CD4-positive, alpha-beta T cell (primary cell): ENCODE measurements at places on chromosomes 4 and X. TPM values are rescaled to one million over a fixed set of nuclear protein-coding genes. Genes with fewer than 3 reads are reported as not detected.

DNA sequence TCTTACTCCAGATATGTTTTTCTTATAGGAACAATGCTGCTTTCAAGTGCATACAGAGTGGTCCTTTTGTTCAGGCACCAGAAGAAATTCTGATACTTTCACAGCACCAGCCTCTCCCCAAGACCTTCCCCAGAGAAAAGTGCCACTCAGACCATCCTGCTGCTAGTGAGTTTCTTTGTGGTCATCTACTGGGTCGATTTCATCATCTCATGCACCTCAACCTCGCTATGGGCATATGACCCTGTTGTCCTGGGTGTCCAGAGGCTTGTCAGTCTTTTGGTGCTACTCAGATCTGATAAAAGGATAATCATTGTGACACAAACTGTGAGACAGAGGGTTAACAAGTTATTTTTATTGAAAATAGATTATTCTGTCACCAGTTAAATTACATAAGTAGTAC is 39.5 kb downstream of the WDR13 start:
- no peak overlapping the region for H3K4me3 ChIP-seq
- no peak overlapping the region for H3K27ac ChIP-seq
- H3K27me3 ChIP-seq: no peaks in the 10 kb centered on the region
- H3K4me1 ChIP-seq: peaks cover 7% of the 10 kb centered on the region
- H3K36me3 ChIP-seq: no peaks in the 10 kb centered on the region

- no peaks in the 10 kb centered on the region for H3K27me3 ChIP-seq
- H3K4me1 ChIP-seq: peaks cover 6% of the 10 kb centered on the region
- H3K36me3 ChIP-seq: no peaks in the 10 kb centered on the region
- no peak overlapping the region for H3K4me3 ChIP-seq
- no peak overlapping the region for H3K27ac ChIP-seq
Measured at GRCh38 chrX:150253959-150254620, 109.0 kb upstream of the MAMLD1 start.

DNA sequence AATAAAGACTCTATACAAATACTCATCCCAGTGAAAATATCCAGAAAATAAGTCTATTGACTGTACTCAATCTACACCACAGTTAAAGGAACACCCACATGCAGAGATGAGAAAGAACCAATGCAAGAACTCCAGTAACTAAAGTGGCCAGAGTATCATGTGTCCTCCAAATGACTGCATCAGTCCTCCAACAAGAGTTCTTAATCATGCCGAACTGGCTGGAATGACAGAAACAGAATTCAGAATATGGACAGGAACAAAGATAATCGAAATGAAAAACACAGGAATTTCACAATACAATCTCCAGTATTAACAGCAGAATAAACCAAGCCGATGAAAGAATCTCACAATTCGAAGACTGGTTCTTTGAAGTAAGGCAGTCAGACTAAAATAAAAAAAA is 210.3 kb downstream of the TBCK start:
- H3K36me3 ChIP-seq: peaks cover 28% of the 10 kb centered on the region
- no peaks in the 10 kb centered on the region for H3K4me1 ChIP-seq
- no peaks in the 10 kb centered on the region for H3K27me3 ChIP-seq
- no peak for DNase-seq

- no peaks in the 10 kb centered on the region for H3K4me1 ChIP-seq
- H3K4me3 ChIP-seq: no peak overlapping the region
- no peaks in the 10 kb centered on the region for H3K27me3 ChIP-seq
- no peak for DNase-seq
- H3K27ac ChIP-seq: no peak overlapping the region
Measured at GRCh38 chr4:136505020-136505419, 1027.3 kb downstream of the PCDH18 start.

GRCh38 chrX:15686818-15687685 is 22.4 kb upstream of the CLTRN start:
- peak; percentile 38 for DNase-seq
- no peak overlapping the region for H3K4me3 ChIP-seq
- H3K36me3 ChIP-seq: peaks cover 12% of the 10 kb centered on the region
- H3K27ac ChIP-seq: no peak overlapping the region
- no peaks in the 10 kb centered on the region for H3K27me3 ChIP-seq
- H3K4me1 ChIP-seq: peaks cover 8% of the 10 kb centered on the region

DNA sequence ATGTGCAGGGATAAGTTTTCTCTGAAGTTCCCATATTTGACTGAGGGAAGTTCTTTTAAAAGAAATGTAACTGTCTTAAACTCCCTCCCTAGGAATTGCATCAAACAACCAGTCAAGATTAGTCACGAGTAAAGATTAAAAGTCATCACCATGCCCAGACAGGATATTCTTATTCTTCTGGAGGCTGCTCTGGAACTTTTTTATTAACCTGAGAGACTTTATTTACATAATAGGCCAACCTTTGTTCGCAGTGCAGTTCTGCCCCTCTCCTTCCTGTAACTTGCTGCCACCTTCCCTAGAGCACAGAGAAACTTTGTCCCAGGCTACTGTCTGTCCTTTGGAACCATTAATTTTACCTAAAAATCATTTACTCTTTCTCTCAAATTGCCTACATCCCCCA is 9.8 kb upstream of the HERC3 start:
- no peaks in the 10 kb centered on the region for H3K36me3 ChIP-seq
- no peak overlapping the region for H3K4me3 ChIP-seq
- H3K4me1 ChIP-seq: no peaks in the 10 kb centered on the region
- H3K27ac ChIP-seq: no peak overlapping the region

GRCh38 chrX:17559728-17560379 is 177.4 kb upstream of the SCML1 start:
- H3K4me1 ChIP-seq: no peaks in the 10 kb centered on the region
- no peak overlapping the region for H3K4me3 ChIP-seq
- H3K27me3 ChIP-seq: no peaks in the 10 kb centered on the region
- DNase-seq: no peak

DNA sequence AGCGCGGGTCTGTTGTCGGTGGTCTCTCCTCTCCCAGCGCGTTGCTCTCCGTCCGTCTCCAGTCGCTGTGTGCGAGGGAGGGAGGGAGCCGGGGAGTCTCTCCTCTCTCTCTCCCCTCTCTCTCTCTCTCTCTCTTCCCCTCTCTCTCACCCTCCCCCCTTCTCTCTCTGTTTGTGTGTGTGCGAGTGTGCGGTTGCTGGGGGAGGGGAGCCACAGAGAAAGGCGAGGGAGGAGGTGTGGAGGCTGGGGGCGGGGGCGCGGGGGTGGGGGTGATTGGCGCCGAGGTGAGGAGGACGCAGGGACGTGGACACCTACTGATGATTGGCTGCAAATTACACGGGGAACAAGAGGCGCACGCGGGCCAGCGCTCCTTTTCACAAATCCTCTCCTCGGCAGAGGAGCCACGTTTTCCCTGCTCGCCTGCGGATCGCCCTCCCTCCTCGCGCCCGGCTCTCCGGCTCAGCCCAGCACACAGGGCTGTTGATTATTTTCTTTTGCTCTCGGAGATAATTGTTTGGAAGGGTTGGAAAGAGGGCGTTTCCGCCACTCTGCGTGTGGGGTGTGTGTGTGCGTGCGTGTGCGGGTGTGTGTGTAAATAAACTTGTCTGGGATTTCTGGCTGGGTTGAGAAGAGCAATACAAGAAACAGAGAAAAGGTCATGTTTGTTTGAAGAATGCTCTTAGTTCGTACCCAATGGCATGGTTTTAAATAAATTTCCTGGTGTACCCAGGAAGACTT is at the start of gene CXXC4:
CXXC4 (minus strand) TSS at position 73 of the 738 bp plus-strand sequence. CDS start 3,092 bp downstream, outside the sequence.
- peaks cover 33% of the 10 kb centered on the region for H3K27me3 ChIP-seq
- H3K4me3 ChIP-seq: peak within 1 kb of the TSS; percentile 26
- peaks cover 16% of the 10 kb centered on the region for H3K4me1 ChIP-seq
- DNase-seq: no peak
- no peaks in the 10 kb centered on the region for H3K36me3 ChIP-seq
- no peak within 1 kb of the TSS for H3K27ac ChIP-seq

GRCh38 chrX:132834741-132835140 is 123.7 kb downstream of the HS6ST2 start:
- H3K36me3 ChIP-seq: no peaks in the 10 kb centered on the region
- H3K27me3 ChIP-seq: no peaks in the 10 kb centered on the region
- no peak for DNase-seq
- no peak overlapping the region for H3K27ac ChIP-seq

GRCh38 chr4:41678951-41679350 is 69.6 kb downstream of the PHOX2B start:
- no peaks in the 10 kb centered on the region for H3K27me3 ChIP-seq
- DNase-seq: no peak
- H3K27ac ChIP-seq: no peak overlapping the region
- no peaks in the 10 kb centered on the region for H3K4me1 ChIP-seq
- no peak overlapping the region for H3K4me3 ChIP-seq
- H3K36me3 ChIP-seq: no peaks in the 10 kb centered on the region

GRCh38 chr4:36256398-36256891 is 12.1 kb upstream of the ARAP2 start:
- H3K4me3 ChIP-seq: peak overlapping the region; percentile 9
- peaks cover 15% of the 10 kb centered on the region for H3K4me1 ChIP-seq
- DNase-seq: no peak
- H3K27me3 ChIP-seq: no peaks in the 10 kb centered on the region

The DMRTC1 gene
- total RNA-seq: 0.50 TPM

The MOB1B gene
- 13.4 TPM for total RNA-seq

The MAGEE1 gene
- total RNA-seq: 12.7 TPM

The LNX1 gene
- not detected for total RNA-seq
